ENCODE measurements at places on chromosomes 1 and 21.

GRCh38 chr1:50438945-50439344 is 15.7 kb upstream of the DMRTA2 start:
- DNase-seq: no peak

GRCh38 chr1:212635141-212635631 is 26.6 kb downstream of the ATF3 start:
- DNase-seq: no peak

DNA sequence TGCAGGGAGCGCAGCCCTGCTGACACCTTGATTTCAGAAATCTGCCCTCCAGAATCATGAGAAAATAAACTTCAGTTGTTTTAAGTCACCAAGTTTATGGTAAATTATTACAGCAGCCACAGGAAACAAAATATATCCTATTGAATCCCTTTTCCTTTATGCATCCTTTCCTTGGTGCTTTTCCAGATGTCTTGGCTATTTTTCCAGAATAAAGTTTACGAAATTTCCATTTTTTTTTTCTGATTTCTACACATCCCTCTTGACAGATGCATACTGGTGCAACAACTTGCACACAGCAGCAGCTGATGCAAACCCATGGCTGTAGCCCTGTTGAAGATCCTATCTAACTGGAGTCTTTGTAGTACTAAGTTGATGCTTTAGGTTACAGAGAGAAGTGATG is 111.1 kb upstream of the KCNE2 start:
- no peak for DNase-seq

DNA sequence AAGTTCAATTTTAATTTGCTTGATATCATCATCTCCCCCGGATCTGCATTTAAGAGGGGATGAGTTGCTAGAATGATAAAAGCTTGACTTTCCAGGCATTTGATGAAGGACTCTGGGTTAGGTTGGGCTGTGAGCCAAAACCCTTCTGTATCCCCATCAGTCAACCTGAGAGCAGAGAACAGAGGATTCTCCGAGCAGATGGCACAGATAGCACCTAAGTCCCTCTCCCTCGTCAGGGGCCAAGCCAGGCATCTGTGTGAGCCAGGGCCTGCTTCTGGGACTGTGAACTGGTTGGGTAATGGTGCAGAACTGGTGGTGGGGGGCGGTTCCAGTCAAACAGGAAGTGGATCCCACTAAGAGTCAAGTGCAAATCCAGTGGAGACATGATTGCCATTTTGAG is 205.8 kb downstream of the TNR start:
- DNase-seq: no peak

- DNase-seq: no peak
These were observed 108.7 kb downstream of the DISP1 start for GRCh38 chr1:222923506-222923905.

- DNase-seq: no peak
These were observed 5.3 kb upstream of the ALDH9A1 start for GRCh38 chr1:165703648-165704047.

GRCh38 chr1:34786521-34787325 is 5.7 kb downstream of the GJB3 start:
- peak; percentile 26 for DNase-seq

DNA sequence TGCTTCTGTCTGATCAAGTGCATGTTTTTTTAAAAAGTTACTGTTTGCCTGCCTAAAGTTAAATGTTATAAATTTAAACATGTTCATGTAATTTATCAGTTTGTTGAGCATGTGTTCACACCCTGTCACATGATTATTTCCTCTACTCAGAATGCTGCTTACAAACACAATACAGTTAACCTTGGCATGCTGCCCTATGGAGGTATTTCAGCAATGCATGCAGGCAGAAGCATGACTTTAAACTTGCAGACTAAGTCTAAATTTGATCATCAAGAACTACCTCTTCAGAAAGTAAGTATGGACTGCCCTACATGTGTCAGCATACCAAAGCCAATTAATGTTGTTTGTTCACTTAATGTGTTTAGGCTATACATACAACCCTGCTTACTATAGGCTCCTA is 161.6 kb downstream of the LRRC40 start:
- DNase-seq: no peak

- no peak for DNase-seq
These were observed 195.6 kb downstream of the CLEC20A start for GRCh38 chr1:178301141-178301540.

DNA sequence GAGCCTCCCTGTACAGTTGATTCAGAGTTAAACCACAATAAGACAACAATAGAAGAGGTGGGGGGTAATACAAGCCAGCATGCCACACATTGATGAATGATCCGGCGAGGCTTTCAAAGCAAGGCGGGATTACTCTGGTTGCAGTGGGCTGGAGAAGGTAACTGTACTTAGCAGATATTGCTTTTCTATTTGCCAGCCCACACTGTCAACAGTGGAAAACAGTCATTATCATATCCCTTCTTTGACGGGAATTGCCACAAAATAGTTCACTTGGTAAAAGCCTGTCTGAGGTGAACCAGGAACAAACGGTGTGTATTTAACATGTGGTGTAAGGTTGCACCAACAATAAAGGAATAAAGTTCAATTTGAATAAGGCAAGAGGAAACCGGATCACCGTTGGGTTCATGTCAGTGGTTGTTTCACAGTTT is 5.8 kb upstream of the KCNJ15 start:
- DNase-seq: no peak

- no peak for DNase-seq
These were observed 30.4 kb upstream of the MTMR11 start for GRCh38 chr1:149967041-149967440.

GRCh38 chr1:115456441-115456961 is 118.5 kb upstream of the NGF start:
- no peak for DNase-seq

GRCh38 chr1:171379846-171380245 is 65.9 kb downstream of the FMO4 start:
- DNase-seq: no peak

DNA sequence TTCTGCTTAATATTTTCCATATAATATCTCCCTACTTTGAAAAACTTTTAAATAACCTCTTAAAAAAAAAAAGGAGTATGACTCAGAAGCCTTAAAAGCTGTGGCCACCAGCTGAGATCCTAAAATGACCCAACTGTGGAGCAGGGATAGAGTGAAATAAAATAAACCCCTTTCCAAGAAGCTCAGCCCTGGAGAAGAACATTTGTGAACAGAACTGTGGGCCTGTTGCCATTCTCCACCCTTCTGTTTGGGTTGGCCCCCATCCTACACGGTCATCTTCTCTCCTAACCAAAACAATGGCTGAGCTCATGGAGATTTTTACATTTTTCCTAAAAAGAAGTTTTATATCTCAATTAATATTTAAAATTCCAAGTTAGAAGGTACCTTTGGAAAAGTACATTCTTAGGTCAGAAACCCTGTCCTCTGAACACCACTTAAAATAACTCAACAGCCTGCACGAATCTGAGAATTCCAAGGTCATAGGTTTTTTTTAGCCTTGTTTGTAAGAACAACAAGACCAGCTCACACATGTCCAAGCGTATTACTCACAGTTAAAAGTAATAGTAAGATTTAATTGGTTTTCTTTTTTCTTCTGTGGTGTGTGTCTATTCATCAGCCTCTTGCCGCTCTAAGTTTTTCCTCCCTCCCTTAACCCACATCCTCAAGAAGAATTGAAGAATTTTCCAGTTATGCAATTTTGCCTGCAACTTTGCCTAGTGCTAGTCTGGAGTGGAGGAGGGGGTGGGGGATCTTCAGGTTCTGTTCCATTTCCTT is 107.7 kb upstream of the ERRFI1 start:
- DNase-seq: no peak

- no peak for DNase-seq
These were observed 6.3 kb upstream of the INAVA start for GRCh38 chr1:200888349-200888838.

- no peak for DNase-seq
These were observed 112.3 kb upstream of the GADD45A start for GRCh38 chr1:67572594-67573221.

Data from SHP77 treated with DMSO at 0.1 percent for 48 hours (cell line).